ENCODE measurements at places on chromosomes 13 and 19.

DNA sequence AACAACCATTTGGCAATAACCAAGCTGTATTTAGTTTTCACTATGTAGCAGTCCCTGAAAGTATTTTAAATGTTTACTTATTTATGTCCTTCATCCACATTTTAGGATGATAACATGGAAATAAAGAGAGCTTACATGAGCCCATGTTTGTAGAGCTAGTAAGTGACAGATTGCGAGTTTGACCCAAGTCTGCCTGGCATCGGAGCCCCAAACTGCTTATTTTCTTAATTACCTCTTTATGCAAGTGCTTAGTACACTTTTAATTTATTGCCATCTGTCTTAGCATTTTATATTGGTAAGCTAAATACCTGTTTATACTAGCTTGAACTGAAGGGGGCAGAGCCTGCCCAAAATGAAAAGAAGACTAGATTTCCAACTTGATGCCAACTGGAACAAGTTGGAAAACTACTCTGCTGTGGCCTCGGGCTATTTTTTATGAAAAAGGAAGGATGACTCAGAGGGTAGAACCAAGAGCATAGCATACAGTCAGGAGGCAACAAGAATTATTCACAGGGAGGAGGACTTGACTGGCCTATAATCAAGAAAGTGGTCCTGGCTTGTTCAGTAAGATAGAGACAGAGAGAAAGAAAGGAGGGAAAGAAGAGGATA is 150.2 kb downstream of the NDFIP2 start:
- H3K27me3 ChIP-seq, result no peaks in the 10 kb centered on the region
- no peak overlapping the region for H3K4me3 ChIP-seq
- no peak overlapping the region for H3K27ac ChIP-seq
- DNase-seq, result no peak

- H3K4me3 ChIP-seq, result peak overlapping the region; percentile 77
- H3K4me1 ChIP-seq, result peaks cover 31% of the 10 kb centered on the region
- no peaks in the 10 kb centered on the region for H3K36me3 ChIP-seq
- peaks cover 8% of the 10 kb centered on the region for H3K27me3 ChIP-seq
- peak; percentile 79 for DNase-seq
Observed at GRCh38 chr19:788983-789700, 8.1 kb upstream of the PTBP1 start.

DNA sequence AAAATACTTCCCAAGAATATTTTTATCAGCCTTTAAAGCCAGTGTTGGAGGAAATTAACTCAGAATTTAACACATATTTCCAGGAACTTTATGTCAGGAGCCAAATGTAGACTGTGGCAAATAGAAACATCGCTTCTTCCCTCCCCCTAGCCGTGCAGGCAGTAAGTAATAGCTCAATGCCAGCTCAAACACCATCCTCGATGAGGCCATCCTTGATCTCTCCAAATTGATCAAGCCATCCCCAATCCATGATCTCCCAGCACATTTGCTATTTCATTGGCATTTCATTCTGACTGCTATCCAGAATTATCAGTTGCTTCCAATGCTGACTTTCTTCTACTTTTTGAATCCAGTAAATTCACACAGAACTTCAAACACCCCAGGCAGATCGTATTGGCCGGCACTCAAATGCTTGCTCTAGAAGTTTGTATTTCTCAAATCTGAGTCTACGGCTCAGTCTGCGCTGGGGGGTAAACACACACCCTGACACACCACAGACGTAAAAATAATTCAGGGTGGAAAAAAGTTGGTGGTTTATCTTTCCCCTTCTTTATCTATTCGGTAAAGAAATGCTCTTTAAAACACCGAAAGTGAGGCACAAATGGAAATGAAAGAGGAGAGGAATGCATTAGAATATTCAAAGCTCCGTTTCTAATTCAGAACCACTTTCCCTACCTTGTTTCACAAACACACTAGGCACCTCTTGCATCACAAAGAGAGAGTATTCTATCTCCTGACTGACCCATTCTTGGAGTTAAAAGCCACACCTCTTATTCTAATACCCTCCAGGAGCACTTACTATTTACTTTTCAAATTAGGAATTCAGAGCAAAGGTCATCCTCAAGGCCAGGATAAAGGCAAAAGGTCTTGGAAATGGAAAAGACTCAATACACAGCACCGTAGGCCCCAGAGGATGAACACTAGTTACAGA is 991 bp downstream of the OBI1 start:
- H3K36me3 ChIP-seq, result no peaks in the 10 kb centered on the region
- H3K27ac ChIP-seq, result peak overlapping the region; percentile 59
- no peak for DNase-seq
- peak overlapping the region; percentile 99 for H3K4me3 ChIP-seq
- no peaks in the 10 kb centered on the region for H3K27me3 ChIP-seq
- peaks cover 48% of the 10 kb centered on the region for H3K4me1 ChIP-seq

DNA sequence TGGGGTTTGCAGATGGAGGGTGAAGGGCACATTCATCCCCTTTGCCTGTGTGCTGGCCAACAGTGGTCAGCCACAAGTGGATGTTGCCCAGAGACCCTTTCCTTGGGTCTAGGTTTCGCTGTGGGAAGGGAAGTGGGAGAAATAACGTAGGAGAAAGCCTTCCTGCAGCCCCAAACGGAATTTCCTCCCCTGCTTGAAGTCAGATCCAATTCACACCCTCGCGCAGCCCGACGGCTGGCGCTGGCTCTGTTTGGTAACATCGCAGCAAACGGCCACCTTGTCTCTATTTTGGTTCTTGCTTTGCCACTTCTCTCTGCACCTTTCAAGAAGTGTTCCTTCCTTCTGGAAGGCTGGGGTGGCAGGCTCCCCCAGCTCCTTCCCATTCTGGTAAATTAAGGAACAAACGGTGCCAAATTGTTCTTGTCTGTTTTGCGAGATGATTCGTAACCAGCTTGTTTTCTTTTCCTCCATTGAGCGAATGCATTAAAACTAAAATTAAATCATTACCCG is 45.4 kb downstream of the CHST8 start:
- no peak for DNase-seq
- H3K4me3 ChIP-seq, result no peak overlapping the region
- H3K36me3 ChIP-seq, result no peaks in the 10 kb centered on the region
- H3K27me3 ChIP-seq, result no peaks in the 10 kb centered on the region
- H3K4me1 ChIP-seq, result peaks cover 12% of the 10 kb centered on the region

DNA sequence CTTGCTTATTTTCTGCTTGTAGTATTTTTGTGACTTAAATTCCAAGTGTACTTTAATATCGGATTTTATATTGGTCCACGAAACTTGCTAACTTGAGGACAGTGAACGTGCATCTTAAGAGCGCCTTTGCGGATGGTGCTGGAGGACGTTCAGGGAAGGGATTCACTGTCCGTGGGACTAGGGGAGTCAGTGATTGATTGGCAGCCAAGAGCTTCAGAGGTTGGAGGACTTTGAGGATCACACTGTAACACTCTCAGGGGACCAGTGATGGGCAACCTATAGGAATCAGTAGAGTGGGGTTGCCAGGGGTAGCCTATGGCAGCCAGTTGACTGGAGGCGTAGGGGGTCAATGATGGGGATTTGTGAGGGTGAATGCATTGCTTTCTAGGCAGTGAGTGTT is 516 bp downstream of the ZNF175 start:
- H3K27ac ChIP-seq, result peak overlapping the region; percentile 94
- peaks cover 12% of the 10 kb centered on the region for H3K4me1 ChIP-seq
- DNase-seq, result no peak
- H3K27me3 ChIP-seq, result peaks cover 2% of the 10 kb centered on the region
- peaks cover 2% of the 10 kb centered on the region for H3K36me3 ChIP-seq
